ENCODE measurements at places on chromosomes 4 and X.
A peak's percentile ranks its signal among the peaks of the same experiment; 100 is the strongest.

DNA sequence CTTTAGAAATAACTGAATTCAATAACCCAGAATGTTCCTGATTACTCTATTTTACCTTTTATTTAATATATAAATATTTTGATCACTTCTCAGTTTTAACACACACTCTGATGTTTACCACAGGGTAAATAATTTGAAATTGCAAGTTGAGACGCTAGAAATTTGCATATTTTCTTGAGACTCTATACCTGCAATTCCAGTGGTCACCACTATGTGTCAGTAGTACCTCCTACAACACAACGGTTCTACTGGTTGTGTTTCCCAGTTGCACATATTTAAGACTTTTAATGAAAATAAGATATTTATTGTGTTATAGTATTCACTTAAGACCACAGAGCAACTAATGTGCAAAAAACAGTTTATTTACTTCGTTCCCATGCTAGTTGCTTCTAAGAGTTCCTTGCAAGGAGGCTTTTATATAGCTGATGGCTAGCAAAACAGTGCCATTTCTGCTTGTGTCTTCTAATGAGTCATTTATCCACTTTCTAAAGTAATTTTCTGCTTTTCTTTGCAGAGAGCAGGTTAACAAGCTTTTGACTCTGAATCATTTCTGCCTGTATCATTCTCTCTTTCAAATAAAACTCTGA is 98.9 kb upstream of the PDLIM3 start:
- no peak for DNase-seq

GRCh38 chr4:148112231-148112982 is 329.8 kb downstream of the NR3C2 start:
- DNase-seq: no peak

GRCh38 chrX:40197071-40197470 is 99.3 kb upstream of the BCOR start:
- no peak for DNase-seq

- peak; percentile 18 for DNase-seq
These were observed 30.9 kb downstream of the NIPAL1 start for GRCh38 chr4:48047421-48047844.

- DNase-seq: peak; percentile 5
These were observed 38.5 kb upstream of the POU3F4 start for GRCh38 chrX:83469551-83469950.

DNA sequence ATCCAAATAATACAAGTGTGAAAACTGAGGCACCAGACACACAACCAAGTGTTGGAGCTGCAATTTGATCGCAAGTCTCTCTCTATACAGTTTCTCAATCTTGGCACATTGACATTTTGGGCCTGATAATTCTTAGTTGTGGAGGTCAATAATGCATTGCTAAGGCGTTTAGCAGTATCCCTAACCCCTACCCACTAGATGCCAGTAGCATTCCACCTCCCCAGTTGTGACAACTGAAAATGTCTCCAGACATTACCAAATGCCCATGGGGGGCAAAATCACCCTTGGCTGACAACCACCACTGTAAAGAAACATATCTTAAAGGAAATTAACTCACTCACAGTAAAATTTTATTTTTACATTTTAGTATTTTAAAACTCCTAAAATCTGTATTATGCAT is 4.2 kb downstream of the NR3C2 start:
- no peak for DNase-seq

- DNase-seq: no peak
These were observed 57.5 kb downstream of the MAML3 start for GRCh38 chr4:140096483-140096861.

GRCh38 chr4:81065446-81065845 is 34.9 kb downstream of the BMP3 start:
- DNase-seq: no peak

- no peak for DNase-seq
These were observed 63.2 kb upstream of the TNIP3 start for GRCh38 chr4:121227341-121227792.

- no peak for DNase-seq
These were observed 17.0 kb downstream of the GPAT3 start for GRCh38 chr4:83552924-83553323.

- DNase-seq: no peak
These were observed 18.4 kb downstream of the MAGEB17 start for GRCh38 chrX:16185725-16186136.

DNA sequence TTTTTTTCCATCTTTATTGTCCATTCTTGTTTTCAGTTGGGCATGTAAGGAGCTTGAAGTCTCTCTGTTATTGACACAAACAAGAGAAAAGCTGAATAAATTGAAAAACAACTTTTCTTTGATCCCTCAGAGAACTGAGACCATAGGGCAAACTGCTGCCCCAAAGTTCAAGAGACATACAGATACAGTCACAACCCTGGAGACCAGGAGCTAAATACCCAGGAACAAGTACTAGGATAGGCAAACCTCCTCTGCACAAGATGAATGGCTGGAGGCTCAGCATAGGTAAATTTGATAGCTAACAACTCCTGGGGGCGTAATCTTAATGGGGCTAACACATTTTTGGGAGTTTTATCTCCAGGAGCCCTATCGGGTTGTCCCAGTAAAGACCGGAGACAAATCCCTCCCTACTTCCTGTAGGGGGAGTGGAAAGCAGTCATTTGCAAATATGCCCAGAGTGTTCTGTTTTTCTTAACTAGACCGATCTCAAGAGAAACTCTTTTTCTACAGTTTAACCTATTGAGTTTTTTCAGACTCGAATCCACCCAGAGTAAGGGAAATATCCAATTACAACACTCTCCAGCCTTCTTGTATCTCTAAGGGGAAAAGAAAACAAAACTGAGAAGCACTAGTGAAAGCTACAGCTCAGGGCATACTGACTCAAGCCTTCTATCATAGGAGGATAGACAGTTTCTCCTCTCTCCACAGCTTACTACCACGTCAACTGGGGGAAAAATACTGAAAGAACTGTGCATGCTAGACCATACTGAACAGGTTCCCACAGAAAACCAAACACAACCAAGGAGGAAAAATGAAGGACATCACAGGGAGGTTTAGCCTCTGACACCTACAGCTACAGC is 23.1 kb downstream of the MAGEA8 start:
- DNase-seq: no peak

DNA sequence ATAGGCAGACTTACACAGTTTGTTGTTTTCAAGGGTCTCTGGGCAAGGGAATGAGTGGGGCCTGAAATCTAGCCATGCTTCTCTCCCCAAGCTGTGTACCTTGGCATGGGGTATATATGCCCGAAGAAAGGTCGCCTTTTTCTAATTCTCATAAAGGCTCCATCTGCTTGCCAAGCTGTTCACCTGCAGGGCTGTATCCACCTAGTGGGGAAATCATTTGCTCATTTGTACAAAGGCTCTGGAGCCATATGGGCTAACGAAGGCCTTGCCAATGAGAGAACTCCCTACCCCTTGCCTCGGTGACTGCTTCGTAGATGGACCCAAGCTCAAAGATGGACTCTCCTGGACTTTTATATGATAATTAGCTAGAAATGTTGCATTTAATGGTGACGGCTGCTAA is 1097.0 kb downstream of the PDHA2 start:
- DNase-seq: no peak

DNA sequence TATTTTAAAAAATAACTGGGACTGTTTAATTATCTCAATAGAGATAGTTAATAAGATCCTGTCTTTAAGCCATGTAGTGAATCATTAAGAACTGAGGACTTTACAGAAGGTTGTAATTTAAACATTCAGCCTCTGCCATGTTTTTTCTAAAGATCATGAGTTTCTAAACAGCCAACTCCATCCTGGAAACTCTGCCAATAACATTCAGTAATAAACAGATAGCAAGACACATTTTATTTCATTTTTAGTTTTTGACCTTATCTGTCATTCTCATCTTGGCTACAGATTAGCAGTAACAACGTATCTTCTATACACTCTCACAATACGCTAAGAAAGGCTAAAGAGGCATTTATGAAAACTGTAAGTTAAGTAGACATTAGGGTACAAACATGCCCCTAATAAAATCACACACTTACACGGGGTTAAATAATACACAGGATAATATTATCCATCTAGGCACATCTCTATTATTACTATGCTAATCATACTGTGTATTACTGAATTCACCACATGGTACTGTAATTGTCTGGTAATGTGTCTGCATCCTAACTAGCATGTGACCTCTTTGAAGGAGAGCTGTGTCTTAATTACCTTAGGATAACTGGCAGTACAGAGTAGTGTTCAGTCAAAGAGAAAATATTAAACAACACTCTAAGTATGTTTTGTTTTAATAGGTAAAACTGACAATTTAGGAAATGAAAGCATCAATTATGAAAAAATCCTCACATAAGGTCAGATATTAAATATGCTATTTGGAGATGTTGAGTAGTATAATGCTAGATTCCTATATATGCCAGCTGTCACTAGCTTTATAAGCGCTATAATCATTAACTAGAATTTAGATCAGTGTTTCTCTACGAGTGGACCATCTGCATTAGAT is 122.4 kb upstream of the NAP1L5 start:
- no peak for DNase-seq
